ENCODE measurements at places on chromosomes 7 and 10.

DNA sequence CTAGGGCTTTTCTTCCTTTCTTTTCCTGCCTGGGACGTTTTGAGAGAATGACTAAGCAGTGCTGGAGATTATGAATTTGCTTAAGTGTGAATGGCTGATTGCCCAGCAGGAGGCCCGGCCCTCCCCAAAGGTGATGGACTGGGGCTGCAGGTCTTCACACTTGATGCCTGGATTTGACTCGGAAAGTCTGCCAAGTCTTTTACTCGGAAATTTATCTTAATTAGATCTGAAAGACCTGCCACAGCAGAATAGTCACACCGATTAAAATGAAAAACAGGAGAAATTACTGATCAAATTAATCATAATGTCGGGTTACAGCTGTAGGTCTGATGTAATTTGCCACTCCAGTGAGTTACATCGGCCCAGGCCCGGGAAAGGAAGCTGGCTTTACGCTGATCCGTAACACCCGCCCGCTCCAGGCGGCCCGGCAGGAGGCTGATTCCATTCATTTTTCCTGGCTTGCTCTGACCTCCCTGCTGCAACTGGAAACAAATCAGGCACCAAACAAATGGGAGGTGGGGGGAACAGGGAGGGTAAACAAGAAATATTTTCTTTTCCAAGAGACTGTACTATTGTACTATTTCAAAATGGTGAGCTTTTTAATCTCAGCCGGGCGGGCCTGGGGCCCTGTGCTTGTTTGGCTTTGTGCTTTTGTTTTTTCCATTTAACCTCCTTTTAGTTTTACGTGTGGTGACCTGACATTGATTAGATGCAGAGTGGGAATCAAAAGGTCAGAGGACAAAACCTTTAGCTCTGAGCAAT lies 212.4 kb upstream of the YAE1 start:
- DNase-seq, result peak; percentile 88

- DNase-seq, result no peak
Measured at GRCh38 chr10:86299562-86299961, 67.0 kb downstream of the GRID1 start.

DNA sequence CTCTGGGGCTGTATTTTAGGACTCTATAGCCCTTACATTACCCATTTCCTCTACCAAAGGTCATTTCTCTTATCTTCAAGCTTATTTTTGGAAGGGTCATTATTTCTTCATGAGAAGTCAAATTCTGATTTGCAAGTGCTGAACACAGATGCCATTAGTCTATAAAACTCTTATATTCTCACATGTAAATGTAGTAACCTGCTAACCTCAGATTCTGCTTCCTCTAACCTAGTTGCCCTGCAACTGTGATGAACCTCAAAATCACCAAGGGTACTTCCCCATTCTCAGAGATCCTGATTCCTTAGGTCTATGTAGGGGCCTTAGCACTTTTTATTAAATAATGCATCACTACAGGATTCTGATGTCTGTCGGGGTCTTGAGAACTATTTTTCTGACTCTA lies 6.3 kb downstream of the FAS start:
- DNase-seq, result no peak

- peak; percentile 76 for DNase-seq
Measured at GRCh38 chr7:24965831-24966708, 13.9 kb downstream of the OSBPL3 start.

GRCh38 chr7:31816810-31817209 lies 129.8 kb downstream of the PPP1R17 start:
- no peak for DNase-seq

GRCh38 chr10:48444266-48444665 lies 137.8 kb downstream of the MAPK8 start:
- peak; percentile 92 for DNase-seq

DNA sequence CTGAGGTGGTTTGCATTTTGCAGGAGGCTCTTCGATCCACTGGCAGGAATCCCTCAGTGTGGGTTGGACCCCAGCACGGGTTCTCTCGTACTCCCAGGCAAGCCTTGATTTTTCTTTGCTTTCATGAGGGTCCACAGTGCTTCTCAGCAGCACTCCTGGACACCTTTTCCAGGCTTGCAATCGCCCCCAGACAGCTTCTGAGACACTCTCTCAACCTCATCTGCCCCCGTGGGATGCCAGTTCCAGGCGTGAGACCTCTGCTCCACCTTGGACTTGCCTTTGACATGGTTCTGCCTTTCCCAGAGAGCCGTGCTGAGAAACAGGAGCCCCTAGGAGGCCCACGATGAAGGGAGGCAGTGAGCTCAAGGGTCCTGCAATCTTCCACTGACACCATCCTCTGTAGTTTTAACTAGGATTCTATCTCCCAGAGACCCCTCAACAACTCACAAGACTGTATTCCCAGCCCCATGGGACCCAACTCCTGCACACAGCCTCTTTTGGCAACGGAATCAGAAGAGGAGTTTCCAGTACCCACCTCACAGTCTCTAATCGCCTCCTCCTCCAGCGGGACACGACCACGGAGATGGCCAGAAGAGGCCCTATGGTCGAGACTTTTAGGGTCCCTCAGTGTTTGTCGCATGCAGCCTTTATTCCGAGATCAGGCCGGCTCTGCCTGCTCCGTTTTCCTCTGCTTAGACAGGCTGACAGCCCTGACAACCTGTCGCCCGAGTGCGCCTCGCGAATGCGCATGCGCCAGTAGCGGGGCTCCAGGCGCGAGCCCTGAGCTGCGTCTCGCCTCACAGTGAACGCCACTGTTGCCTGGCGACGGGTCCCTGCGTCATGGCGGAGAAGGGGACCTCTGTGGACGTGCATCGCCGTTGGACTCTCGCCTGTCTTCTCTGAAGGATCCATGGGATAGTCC lies 26.0 kb upstream of the ZNF273 start:
- DNase-seq, result peak; percentile 88

DNA sequence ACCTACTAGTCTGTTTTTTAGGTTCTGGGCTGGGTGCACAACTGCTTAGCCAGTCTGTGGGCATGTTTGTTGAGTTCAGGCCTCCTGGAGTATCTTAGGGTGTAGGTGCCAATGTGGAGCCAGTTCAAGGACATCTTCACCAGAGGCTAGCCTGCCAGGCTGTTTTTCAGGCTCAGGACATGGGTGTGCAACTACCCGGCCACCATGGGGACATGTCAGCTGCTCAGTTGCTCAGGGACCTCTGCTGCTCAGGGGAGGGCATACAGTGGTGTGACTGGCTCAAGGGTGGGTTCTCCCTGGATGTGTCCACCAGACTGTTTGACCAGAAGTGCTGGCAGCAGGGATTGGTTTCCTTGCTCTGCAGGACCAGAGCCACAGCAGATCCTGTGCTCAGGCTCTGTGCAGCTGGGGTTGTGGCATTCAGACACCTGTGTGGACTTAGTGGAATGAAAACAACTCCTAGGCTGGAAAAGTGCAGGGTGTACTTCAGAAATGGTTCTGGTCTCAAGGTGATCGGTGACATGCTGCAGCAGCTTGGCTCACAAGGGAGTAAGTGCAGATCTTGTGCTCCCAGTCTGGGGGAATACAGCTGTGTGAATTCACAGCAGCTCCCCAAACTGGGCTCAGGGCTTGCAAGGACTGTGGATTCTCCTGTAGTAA lies 44.8 kb downstream of the PALS2 start:
- DNase-seq, result no peak

DNA sequence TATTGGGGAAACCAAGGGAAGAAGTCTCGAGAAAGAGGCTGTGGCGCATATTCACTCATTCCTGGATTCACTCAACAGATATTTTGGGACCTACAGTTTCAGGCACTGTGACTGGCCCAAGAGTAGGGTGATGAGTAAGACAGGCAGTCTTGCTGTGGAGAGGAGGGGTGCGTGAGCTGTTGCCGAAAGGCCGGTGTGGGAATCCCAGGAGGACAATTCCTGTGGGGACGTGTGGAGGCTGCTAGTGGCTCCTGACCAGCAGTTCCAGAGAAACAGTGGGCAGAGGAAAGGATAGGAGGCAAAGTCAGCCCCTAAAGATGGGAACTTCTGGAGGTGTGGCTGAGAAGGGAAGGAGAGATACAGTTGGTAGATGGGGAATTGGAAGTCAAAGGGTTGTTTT lies 59.3 kb upstream of the GRB10 start:
- DNase-seq, result no peak

DNA sequence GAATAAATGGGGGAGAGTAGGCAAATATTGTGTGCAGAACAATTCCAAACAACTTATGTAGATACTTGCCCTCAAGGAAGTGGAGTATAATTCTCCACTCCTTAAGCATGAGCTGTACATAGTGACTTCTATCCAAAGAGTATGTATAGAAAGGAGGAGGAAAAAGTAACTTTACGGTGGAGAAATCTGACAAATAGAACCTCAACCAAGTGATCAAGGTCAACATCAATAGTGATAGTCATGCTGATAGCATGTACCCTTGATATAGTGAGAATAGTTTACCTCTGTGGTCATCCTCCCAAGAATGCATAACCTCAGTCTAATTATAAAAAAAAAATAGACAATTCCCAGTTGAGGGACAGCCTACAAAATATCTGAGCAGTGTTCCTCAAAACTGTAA lies 89.1 kb upstream of the NANOS1 start:
- no peak for DNase-seq

DNA sequence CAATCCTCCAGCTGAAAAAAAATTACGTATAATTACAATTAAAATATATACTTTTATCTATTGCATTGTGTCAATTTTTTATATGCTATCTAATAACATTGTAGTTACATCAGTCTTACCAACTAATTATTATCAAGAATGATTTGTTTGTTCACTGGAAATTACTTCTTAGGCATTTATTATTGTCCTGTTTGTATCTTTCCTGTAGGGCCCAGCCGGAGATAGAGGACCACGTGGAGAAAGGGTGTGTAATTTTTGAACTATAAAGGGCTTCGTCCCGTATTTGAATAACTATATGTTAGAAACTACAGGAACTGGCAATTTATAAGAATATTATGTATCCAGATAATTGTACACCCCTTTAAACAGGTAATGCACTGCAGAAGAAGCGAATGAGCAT lies 4.1 kb downstream of the COL1A2 start:
- no peak for DNase-seq

DNA sequence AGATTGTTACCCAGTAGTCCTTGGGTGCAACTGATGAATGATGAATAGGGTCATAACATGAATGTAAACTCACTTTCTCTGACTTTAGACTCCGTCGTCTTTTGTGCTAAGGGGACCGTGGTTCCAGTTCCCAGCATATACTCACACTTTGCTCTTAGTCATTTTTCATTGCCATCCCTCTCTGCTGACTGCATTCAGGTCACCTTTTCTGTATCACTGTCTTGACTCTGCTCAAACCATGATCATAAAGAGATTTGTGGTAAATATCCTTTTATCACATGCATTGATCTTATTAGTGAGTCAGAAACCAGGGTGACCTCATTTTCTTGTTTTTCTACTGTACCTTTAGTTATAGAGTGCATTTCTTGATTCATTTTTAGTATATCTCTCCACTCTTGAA lies 141.1 kb upstream of the AGR3 start:
- no peak for DNase-seq

DNA sequence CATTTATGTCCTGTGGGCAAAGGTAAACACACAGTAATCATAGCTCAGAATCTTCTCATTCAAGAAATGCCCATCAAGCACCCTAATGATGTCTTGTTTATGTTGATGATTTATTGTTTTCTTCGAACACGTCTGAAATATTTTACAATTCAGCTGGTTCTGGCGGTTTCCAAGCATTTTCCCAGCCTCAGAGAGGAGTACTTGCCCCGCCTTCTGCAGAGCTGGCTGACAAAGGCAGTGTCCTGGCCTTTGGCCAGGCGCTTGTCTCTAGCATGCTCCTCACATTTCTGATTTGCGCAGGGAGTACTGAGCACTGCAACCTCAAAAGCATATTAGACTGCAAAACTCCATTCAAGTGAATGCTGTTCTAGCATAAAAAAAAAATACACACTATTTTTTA lies 314.2 kb upstream of the GNAI1 start:
- DNase-seq, result peak; percentile 0

GRCh38 chr10:132175907-132176581 lies 10.7 kb upstream of the DPYSL4 start:
- DNase-seq, result peak; percentile 89

DNA sequence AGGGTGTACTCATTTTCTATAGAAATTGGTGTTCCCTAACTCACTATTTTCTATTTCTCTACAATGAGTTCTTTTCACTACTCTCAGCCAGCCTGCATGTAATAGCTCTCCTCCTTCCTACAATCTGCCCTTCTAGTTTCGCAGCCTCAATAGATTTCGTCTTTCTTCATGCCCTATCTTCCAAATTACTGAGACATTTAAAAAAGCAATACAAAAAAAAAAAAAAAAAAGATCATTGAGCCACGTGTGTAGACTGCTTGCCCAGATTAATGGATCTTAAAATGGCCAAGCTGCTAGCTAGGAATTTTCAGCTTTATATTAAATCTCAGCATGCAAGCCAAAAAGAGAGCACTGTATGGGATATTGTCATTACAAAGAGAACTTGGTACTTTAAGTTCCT lies 55.5 kb downstream of the ZNF277 start:
- no peak for DNase-seq

GRCh38 chr7:135795846-135796570 lies 47.4 kb upstream of the FAM180A start:
- no peak for DNase-seq

- DNase-seq, result no peak
Measured at GRCh38 chr7:150326657-150327268, 3.4 kb upstream of the ACTR3C start.

GRCh38 chr10:122981066-122981464 lies 864 bp downstream of the PSTK start:
- peak; percentile 20 for DNase-seq

DNA sequence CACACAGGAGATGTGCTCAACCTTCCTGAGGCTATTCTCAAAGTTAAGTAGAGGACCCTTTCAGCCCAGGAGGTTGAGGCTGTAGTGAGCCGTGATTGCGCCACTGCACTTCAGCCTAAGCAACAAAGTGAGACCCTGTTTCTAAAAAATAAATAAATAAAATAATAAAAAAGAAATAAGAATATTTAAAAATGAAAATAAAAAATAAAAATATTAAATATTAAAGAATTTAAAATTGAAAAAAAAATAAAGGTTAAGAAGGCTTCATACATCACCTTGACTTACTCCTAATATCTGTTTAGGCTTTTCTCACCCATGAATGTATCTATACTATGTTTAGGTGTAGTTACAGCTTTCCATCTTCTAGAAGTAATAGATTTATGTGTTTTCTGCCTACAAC lies 187.5 kb upstream of the AGK start:
- no peak for DNase-seq

GRCh38 chr10:94710578-94710977 lies 27.0 kb downstream of the CYP2C18 start:
- no peak for DNase-seq

- no peak for DNase-seq
Measured at GRCh38 chr10:36345807-36346206, 703.7 kb upstream of the FZD8 start.

- peak; percentile 58 for DNase-seq
Measured at GRCh38 chr10:3853547-3854303, 68.7 kb upstream of the KLF6 start.

GRCh38 chr7:38398725-38399321 lies 125.4 kb upstream of the TARP start:
- DNase-seq, result peak; percentile 20

Measured in NCI-H146 (cell line).